ENCODE measurements at places on chromosomes 11 and 22.

DNA sequence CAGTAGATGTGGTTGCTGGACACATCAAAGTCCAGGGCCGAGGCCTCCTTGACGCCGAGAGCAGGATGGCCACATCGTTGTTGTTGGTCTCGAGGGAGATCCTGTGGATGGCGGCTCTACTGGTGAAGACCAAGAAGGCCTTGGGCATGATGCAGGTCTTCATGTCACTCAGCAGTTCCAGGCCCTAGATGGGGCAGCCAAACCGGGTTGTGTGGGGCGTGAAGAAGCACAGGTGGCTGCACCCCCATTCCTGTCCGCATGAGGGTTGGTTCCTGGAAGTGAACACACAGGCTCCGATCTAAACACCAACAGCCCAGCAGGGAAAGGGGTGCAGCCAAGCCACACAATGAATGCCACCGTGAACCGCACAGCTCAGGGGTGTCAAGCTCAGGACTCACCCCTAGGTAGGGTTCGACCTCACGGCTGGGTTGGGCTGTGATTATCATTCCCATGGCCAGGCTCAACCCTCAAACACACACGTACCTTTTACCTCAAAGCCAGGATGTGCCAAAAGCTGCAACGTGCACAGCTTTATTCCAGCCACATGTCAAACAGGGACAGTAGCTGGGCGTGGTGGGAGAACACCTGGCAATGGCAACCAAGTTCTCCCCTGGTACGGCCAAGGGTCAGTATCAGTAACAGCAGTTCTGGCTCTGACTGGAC is 132.3 kb downstream of the CRYBB2 start:
- DNase-seq = no peak

DNA sequence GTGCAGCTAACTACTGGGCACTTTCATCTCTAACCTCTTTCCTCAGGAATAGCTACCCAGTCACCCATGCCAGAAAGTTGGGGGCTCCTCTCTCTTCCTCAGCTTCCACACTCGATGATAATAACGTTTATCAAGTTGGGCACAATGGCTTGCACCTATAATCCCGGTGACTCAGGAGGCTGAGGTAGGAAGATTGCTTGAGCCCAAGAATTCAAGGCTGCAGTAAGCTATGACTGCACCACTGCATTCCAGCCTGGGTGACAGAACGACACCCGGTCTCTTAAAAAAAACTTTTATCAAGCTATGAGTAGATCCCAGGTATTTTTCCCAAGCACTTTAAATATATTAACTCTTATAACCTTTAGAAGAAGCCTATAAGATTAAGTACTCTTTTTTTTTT is 2.0 kb downstream of the SF3A1 start:
- DNase-seq = no peak

DNA sequence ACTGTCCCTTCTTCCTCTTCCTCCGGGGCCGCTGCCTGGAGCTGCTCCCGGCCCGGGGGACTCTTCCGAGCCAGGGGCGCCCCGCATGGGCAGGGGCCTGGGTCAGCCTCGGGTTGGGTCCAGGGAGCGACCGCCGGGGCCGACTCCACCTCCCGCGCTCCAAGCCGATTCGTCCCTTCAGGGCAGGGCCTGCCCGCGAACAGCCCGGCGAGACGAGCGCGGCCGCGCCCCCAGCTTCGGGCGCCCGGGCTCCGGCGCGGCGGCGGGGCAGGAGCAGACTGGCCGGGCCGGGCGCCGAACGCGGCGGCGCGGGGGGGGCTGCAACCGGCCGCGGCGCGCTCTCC is at the start of gene LARGE1:
TSS of gene LARGE1 (minus strand) at position 280 of the 344 bp plus-strand sequence.
- no peak for DNase-seq

GRCh38 chr11:3623121-3623520 is 18.7 kb downstream of the ART5 start:
- DNase-seq = no peak

- DNase-seq = no peak
These were observed 11.2 kb upstream of the MAPK11 start for GRCh38 chr22:50281384-50281760.
